ENCODE measurements at places on chromosomes 11 and 22.
A peak's percentile ranks its signal among the peaks of the same experiment; 100 is the strongest.

DNA sequence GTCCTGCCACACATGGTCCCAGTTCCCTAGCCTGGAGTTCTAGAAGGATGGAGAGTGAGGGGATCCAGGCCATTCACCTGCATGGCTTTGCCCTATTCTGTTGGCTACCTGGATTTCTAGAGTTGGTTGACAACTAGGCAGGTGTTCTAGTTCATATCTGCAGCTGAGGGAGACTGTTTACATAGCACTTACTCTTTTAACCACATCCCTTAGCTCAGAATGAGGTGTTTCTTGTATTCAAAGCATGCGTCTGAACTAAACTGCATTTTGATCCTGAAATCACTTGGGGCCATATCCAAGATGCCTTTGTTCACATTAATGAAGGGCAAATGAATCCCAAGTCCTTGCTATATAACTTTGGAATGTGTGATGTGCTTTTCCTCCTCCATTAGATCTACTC lies 60.9 kb downstream of the SYT13 start:
- DNase-seq: no peak

GRCh38 chr11:69116671-69117070 lies 39.1 kb upstream of the SMIM38 start:
- no peak for DNase-seq

GRCh38 chr11:82722231-82722630 lies 11.4 kb downstream of the FAM181B start:
- DNase-seq: no peak

DNA sequence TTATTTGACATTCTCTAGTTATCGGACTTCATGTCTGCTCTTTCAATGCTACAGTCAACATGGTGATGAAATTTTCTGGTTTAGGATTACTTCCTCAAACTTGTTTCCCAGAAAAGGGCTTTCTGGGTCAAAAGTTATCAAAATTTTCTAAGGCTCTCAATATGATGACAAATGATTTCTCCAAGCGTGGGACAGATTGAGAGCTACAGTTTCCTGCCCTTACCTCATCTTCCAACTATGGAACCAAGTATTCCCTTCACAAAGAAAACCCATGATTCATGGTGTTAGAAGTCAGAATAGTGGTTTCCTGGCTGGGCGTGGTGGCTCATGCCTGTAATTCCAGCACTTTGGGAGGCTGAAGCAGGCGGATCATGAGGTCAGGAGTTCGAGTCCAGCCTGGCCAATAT lies 17.8 kb downstream of the MYO18B start:
- DNase-seq: no peak

DNA sequence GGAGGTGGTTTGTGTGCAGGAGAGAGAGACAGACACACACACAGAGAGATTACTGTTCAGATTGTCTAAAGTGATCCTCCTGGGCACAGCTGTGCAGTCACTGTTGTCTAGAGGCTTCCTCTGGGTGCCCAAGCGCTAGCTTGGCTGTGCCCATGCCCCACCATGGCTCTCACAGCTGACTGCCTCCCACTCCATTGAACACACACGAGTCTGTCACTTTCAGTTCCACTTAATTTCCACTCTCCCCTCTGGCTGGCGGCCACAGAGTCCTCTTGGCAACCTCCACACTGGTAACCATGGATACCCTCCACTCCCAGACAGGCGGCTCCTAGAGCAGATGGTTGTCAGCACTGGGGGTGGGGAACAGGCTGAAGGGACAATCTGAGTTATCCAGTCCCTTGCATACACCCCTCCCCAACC lies 29.1 kb downstream of the MAP6 start:
- DNase-seq: peak; percentile 17

DNA sequence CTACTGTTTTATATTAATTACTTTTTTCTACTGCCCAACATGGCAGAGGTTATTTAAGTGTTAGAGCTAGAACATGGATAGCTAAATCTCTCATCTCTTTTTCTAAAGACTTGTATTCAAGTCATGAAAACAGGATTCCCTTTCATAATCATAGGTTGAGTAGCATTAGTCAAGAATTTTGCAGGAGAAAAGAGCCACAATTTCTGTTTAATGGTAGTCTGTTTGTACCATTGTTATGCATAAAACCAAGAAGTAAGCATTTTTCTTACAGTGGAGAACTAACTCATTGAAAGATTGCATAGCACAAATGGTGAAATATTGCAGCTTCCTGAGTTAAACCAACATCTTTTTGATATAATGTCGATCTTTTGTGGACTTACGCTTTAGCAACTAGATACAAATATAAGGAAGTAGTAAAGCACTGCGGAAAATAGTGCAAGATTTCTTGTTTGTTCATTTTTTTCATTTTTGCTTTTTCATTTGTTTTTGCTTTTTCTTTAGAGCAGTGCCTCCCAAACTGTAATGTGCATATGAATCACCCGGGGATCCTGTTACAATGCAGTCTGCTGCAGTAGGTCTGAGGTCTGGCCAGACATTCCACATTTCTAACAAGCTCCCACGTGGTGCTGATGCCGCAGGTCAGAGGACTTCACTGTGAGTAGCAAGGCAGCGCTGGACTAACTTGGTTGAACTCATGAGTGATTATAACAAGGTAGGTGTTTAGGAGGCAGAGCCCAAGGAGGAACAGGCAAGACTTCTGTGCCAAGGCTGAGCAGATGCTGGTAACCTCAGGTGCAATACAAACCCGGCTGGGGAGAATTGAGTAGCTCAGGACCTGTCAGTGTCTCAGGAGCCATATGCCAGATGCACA lies 4.6 kb downstream of the ETS1 start:
- no peak for DNase-seq

DNA sequence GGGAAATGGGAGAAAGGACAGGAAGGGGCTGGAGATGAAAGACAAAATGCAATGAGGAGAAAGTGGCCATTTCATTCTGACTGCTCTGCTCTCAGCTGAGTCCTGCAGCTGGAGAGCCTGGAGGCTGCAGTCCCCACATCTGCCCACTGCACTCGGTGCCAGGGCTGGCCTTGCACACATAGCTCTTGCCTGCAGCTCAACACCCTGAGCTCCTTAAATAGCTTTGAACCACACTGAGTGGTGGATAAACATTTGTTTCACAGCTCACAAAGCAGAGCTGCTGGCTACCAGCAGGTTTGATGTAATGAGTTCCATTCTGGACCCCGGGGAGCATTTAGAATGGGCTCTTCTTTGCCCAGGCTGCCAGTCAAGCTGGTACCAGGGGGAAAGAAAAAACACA lies 426.1 kb upstream of the CADM1 start:
- DNase-seq: no peak

GRCh38 chr11:68016161-68016903 lies 6.2 kb downstream of the ALDH3B1 start:
- DNase-seq: no peak

GRCh38 chr22:19904174-19904856 lies 37.3 kb upstream of the COMT start:
- no peak for DNase-seq

- no peak for DNase-seq
Measured at GRCh38 chr22:43399338-43399979, 12.4 kb upstream of the MPPED1 start.

DNA sequence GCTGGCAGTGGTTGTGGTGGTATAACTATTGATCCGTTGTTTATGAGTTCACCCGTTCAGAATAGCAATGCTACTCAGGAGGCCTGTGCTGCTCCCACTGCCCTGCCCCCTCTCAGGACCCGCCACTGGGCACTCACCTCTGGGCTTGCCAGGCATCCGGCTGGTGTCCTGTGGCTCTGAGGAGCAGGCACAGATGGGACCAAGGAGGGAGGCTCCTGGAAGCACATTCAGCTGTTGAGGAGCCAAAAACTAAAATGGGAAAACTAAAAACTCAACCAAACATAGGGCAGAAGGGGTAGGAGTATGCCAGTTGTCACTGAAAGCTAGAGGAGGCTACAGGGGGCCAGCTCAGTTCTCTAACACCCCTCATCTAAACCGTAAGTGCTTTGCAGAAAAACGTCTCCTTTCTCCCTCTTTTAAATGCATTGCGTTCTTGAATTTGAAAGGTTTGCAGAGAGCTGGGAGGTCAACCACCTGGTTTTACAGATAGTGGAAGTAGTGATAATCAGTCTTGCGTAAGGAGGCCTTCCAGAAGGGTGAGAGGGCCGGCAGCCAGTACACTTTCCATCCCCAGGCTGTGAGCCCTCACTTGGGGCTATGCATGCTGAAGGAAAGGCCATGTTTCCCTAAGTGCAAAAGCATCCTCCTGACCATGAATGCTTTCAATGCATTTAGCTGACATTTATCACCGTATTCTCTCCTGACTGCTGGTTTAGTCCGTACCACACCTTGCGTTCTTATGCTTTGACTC lies 547.4 kb downstream of the NTM start:
- no peak for DNase-seq

DNA sequence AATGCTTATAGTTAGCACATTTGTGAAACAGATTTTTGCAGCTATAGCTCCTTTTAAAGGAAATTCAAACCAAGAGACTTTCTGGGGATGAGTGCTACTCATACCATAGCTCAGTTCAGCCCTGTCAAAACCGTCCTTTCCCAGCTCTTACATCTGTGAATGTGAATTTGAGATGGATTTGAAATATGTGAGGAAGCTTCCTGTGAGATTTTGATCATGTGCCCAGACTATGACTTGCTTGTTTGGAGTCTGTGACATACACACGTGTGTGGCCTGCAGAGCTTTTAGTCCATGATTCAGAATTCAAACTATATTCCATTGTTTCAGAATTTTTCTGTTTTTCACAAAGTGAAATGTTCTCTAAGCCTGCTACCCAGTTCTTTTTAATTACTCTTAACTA lies 4.4 kb upstream of the MMP1 start:
- DNase-seq: no peak

DNA sequence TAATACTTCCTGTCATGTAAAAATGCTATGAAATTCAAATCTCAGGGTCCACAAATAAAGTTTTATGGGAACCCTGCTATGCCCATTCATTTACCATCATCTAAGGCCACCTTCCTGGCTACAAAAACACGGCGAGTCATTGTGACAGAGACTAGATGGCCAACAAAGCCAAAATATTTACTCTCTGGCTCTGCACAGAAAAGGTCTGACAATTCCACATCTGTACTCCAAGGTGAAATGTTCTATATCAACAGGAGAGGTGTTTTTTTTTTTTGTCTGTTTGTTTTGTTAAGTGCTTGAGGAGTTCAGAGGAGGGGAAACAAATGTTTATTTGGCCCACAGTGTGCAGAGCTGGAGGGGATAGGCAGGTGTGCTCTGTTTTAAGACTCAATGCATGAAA lies 18.6 kb upstream of the TMA7B start:
- no peak for DNase-seq

GRCh38 chr11:12001186-12001585 lies 7.2 kb downstream of the DKK3 start:
- no peak for DNase-seq

GRCh38 chr11:73956876-73957653 lies 6.2 kb downstream of the DNAJB13 start:
- DNase-seq: no peak

DNA sequence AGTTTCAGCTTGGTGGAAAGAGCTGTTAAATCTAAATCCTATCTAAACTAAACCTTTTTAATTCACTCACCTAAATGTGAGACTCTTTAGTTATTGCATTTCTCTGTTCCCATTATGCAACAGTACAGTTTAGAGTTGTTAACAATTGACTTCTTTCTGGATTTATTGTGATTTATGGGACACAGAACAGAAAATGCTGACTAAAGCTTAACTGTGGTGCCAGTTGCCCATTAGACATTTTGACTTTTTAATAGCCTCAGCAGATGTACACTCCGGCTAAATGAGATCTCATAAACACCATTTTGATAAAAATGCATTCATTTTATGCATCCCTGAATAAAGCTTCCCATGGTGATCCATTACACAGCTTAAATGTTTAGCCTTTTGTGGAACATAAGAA lies 356.6 kb downstream of the CASP12 start:
- DNase-seq: no peak

GRCh38 chr22:45202333-45203149 lies 38.2 kb downstream of the KIAA0930 start:
- DNase-seq: no peak

GRCh38 chr22:38082986-38083710 lies 836 bp downstream of the SLC16A8 start:
- no peak for DNase-seq

DNA sequence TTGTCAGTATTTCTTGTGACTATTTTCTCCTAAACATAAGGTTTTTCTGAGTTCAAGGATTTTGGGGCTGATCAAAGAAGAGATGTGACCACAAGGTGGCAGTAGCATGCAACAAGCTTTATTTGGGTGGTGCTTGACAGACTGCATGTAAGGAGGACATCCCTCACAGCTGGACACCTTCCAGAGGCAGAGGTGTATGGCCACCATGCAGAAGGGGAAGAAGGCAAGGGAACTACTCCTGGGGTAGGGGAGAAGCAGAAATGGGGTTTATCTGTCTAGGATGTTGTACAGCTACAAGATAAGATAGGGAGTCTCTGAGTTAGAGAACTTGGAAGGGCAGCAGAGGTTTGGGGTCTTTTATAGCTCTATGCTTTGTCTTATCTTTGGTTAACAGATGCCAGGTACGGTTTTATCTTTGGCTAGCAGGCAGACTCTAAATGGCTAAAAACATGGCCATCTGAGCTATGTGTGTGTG lies 5.1 kb upstream of the BIRC2 start:
- peak; percentile 80 for DNase-seq

GRCh38 chr22:20206709-20207215 lies 55.9 kb upstream of the CCDC188 start:
- no peak for DNase-seq

- DNase-seq: no peak
Measured at GRCh38 chr11:100942016-100942415, 187.6 kb downstream of the PGR start.

DNA sequence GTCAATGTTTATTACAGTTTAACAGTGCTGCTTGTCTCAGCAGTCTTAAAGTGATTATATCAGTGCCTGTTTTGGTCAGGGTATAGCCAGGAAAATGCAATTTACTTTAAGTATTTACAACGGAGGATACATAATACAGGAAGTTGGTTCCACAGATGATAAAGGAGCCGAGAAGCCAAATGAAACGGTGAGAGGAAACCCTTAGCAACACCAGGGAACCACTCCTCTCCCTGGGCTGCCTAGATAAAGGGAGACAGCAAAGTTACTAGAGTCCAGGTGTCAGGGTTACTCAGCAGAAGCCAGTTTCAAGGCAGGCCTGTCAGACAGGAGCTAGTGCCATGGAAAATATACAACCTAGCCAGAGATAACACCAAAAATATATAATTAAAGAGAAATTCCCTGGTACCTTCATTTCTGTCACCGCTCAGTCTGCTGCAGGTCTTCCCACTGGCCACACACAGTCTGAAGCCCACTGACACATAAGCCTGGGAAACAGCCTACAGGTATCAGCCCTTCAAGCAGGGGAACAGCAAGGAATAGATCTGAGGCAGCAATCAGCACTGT lies 55.5 kb downstream of the FAM76B start:
- no peak for DNase-seq

- no peak for DNase-seq
Measured at GRCh38 chr11:134398079-134398444, 14.0 kb downstream of the B3GAT1 start.

DNA sequence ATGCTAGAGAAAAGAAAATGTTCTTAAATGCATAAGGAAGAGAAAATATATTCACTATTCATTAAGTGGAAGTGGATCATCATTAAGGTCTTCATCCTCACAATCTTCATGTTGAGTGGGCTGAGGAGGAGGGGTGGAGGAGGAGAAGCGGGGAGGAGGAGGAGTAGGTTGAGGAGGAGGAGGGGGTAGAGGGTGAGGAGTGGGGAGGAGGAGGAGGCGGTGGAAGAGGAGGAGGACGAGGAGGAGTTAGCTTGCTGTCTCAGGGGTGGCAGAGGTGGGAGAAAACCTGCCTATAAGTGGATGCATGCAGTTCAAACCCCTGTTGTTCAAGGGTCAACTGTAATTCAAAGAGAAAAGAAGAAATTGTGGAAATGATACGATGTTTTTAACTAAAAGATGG lies 71.6 kb downstream of the MYEOV start:
- DNase-seq: no peak

- no peak for DNase-seq
Measured at GRCh38 chr22:36862251-36863242, 1.7 kb downstream of the NCF4 start.

Data from neural crest cell (in vitro differentiated cells).